ENCODE measurements at places on chromosomes 3 and 15. TPM values are rescaled to one million over a fixed set of nuclear protein-coding genes. Genes with fewer than 3 reads are reported as not detected.
A peak's percentile ranks its signal among the peaks of the same experiment; 100 is the strongest.

UROC1 gene
- total RNA-seq = 0.27 TPM

ZNF662 gene
- 23.0 TPM for total RNA-seq

GRIP2 gene
- total RNA-seq = 4.2 TPM

CPNE4 gene
- 18.0 TPM for total RNA-seq

CCDC39 gene
- 0.54 TPM for total RNA-seq

CPN2 gene
- total RNA-seq = not detected

GATM gene
- 93.4 TPM for total RNA-seq

DNA sequence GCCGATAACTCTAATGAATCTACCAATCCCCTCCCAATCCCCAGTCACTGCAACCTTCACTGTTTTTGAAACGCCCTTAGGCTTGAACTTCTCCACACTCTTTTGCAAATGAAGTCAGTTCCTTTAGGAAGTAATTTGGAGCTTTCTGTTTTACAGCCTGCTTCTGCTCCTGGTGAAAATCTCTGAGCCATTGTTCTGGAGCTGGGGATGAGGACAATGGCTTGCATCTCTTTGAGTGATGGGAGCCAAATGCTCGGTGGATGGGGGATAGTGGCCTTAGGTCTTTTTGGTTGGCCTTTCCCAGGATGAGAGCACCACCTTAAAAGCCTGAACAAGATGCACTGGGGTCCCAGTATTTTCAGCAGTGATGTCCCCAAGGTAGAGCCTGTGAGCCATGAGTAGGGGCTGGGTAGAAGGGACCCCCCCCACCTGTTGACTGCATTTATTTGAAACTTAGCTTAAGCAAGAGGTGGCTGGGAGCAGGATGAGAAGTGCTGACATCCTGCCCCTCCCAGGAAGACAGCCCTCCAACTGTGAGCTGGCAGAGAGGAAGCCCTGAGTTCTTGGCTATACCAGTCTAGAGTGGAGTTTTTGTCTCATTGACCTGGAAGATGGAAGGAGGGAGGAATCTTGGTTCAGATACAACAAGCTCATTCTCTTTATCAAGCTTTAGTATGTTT lies 7.6 kb upstream of the MYO5C start:
- no peak for DNase-seq

DNA sequence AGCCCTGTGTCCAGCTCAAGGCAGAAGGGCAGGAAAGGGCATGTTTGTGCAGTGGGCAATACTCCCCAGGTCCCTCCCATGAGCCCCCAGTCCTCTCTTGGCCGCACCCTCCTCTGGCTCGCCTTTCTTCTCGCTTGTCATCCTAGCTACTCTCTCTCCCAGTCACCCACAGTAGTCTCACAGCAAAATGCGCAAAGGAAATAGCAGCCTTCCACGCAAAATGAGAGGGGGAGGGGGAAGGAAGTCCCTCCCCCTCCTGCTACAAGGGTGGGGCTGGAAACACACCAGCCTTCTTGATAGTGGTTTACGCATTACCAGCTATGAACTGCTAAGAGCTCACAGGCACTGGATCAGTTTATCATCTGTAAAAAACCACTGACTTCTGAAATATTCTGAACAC lies 83.8 kb downstream of the GADL1 start:
- no peak for DNase-seq

DNA sequence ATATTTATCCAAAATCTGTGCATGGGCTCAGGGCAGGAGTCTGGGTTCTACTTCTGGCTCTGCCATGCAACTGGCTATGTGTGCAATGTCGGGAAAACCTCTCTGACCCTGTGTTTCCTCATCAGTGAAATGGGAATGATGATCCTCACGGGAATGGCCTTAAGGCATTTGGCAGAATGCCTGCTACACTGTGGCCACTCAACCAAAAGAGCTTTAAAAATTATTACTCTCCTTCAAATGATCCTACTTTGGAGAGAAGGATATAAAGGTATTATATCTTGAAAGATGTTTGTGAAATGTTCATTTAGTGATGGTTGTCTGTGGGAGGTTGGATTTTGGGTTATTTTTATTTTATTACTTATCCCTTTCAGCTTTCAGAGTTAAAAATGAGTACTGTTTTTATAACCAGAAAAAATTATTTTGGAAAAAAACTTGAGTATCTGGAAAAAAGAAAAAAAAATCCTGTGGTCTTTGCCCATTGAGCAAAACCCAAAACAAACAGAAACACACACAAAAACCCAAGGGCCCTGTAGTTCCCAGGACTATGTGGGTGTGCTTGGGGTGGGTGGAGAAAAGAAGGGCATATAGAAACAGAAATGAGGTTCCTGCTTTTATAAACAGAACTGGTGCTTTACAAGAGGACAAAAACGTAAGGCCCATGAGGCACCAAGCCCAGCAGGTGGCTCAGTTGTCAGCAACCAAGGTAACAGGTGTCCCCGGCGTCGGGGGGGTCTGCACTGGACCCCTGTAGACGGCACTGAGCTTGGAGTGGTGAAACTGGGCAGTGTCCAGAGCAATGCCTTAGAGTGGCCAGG lies 22.0 kb downstream of the RGMA start:
- DNase-seq = no peak

DNA sequence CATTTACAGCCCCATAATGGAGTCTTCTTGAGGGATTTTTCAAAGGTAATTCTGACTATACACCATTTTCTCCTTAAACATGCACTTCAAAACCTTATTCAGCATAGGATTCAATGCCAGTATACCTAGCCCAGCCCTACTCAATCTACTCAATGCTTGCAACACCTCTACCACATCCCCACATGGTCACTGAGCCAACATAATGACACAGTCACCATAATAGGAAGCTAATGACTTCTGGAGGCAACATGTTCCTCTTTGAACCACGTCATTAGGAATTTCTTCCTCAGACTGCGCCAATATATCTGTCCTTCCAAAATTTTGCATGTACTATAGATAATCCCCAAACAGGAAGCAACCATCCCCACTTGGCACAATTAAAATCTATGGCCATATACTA lies 153.9 kb upstream of the SETMAR start:
- DNase-seq = no peak

DNA sequence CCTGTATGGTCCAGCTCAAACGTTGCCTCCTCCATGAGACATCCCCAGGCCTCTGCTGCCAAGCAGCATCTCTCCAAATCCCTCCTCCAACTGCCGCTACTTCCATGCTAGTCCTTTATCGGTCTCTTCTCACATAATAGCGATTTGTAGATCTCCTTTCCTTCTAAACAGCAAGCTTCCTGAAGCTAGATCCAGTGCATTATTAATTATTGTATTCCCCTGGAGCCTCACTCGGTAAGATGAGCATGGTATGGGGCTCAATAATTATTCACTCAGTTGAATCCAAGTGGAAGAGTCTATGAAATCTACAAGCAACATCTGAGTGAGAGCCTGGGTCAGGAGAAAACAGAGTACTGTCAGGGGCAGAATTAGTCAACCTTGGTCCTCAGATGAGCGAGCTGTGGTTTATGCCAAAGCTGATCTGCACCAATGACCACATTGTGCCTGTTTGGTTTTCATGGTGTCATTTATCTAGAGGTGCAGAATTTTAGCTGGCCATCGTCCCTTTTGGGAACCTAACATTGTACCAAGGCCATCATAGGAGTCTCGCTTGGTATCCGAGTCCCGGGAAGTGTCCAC lies 93.8 kb upstream of the UBE2E1 start:
- DNase-seq = no peak

DNA sequence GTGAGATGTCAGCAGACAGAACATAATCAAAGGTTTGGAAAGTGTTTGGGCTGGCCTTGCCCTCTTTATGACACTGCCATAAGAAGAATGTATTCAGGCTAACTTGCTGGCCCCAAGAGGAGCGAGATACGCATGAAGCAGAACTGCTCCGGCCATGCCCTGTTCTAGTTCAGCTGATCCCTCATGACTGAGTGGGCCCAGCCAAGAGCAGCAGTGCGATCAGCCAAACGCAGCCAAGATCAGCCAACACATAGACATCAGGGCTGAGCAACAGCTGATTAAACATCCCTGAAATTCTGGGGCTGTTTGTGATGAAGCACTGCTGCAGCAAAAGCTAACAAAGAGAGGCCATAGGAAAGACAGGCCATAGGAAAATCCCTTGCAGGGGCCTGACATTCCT lies 24.1 kb downstream of the POMGNT2 start:
- no peak for DNase-seq

DNA sequence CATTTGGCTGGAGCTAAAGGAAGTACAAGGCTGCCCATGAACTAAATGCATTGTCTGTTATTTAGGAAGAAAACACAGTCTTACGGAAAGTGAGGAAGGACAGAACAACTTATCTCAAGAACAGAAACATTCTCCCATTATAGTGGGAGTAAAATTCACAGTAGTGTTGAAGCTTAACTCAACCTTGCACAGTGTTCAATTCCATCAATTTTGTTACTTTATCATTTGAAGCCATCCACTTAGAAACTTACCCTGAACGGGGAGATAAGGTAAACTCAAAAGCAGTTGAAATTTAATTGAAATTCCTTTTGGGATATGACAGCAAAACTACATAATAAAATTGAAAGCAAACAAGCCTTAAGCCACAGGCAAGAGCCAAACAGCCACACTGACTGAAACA lies 186.9 kb downstream of the PCCB start:
- no peak for DNase-seq

GRCh38 chr15:29997499-29997898 lies 85.3 kb upstream of the GOLGA8J start:
- DNase-seq = no peak

DNA sequence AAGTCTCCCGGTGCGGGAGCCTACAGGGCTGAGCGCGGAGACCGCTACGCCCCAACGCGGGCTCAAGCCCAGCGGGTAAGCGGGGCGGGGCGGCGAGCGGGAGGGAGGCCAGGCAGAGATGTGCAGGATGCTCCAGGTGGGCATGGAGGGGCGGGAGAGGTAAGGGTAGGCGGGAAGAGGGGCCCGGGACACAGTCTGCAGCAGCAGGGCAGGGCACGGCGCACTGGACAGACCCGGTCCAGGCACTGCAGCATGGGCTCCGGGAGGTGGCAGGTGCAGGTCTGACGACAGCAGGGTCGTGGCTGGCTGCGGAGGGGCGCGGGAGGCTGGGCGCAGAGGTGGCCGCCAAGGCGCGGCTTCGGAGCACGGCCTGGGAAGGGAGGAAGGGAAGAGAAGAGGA lies 102.8 kb downstream of the GABRB3 start:
- DNase-seq = no peak

GRCh38 chr3:177930771-177931170 lies 605.5 kb upstream of the KCNMB2 start:
- no peak for DNase-seq

DNA sequence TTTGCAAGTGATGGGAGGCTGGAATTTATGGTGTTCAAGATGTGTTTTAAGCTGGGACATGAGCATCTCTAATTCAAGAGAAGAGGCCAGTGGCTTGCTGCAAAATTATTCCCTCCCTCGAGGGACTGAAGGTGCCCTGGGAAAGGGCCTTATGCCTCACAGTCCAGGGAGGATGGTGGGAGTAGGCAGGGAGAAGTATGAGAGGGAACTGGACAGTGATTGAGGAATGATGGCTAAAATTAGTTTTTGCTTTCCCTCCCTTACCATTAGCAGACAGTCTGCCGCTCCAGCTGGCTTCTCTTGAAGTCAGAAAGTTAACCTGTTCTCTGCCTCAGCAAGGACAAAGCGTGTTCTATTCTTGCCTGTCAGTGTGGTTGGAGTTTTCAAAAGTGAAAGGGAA lies 139.8 kb upstream of the SEMA6D start:
- DNase-seq = no peak

DNA sequence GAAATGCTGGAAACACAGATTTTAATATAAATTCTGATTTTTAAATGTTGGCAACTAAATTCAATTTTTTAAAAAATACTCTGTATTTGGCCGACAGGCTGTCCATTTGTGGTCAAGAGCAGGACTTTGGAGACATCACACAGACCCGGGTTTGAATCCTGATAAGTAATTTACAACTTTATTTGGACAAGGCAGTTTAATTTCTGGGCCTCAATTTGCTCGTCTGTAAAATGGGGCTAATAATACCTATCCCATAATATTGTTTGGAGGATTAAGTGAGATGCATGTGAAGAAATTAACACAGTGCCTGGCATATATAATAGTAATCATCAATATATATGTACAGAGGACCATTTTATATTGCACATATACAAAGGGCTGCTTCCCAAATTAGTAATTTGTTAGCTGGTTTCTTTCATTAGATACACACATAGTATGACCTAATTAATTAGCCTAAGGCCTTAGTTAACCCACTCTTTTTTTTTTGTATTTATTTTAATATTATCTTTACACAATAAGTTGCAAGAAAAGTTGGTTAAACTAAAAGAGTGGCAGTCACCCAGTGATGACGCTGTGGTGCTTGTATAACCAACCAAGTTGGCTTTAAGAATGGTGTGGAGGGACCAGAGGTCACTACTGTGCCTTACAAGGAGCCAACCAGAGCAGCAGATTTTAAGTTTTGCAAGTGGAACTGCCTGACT lies 665 bp downstream of the PIGB start:
- DNase-seq = no peak

DNA sequence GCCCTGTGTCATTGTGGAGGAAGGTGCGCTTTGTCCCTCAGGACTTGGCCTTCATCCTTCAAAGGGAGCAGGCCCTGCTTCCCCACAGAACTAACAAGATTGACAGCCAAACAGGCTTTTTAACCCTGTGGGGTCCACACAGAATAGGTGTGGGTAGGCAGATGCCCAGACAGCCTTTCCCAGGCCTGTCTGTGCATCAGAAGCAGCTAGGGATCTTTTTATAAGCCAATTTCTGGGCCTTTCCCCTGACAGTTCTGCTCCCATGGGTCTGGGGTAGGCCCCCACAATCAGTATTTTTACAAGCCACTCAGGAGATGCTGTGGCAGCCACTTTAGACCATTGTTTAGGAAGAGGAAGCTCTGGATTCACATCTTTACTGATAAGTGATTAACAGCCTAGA lies 69.2 kb downstream of the MRPL46 start:
- no peak for DNase-seq

- DNase-seq = no peak
Measured at GRCh38 chr3:8875836-8876235, 87.4 kb downstream of the RAD18 start.

DNA sequence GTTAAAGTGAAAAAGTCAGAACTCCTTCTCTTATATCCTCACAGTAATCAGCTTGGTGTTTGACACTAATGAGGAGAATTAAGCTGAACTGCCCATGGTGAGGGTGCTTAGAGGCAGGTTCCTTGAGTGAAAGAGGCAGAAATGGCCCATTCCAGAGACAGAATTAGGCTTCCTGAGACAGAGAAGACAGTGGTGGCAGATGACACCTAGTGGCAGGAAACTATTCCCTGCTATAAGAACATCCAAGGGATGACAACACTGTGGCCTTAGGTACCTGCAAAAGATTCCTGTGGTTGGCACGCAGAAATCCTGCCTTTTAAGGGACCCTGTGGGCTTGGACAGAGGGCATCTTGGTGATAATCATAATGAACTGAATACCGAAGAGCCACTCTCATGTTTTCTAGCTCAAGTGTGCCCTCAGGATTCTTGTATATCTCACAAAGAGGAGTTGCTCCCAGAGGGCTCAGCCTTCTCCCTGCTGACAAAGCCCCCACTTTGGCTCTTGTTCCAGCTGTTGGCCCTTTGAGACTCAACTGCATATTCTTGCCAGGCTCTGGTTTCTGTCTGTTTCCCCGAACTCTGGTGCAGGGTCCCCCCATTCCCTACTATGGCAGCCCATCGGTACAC lies 56.0 kb downstream of the KBTBD12 start:
- DNase-seq = peak; percentile 78

Measured in cerebellum (tissue), 4 donors.